ENCODE measurements at places on chromosomes 4 and X.

DNA sequence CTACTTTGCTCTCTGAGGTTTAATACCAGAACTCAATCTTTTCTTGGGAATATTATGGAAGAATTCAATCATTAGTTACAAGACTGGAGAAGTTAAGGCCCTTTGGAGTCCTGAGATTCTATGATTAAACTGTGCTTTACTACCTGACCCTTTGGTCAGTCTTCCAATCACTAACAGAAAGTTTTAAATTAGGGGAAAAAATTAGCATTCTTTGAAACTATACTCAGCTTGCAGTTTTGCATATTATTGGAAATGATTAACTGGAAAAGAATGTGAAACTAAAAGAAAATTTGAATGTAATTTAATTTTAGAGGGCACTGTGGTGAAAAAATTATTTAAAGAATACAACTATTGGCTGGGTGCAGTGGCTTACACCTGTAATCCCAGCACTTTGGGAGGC lies 18.7 kb upstream of the GPR34 start:
- no peak for DNase-seq

DNA sequence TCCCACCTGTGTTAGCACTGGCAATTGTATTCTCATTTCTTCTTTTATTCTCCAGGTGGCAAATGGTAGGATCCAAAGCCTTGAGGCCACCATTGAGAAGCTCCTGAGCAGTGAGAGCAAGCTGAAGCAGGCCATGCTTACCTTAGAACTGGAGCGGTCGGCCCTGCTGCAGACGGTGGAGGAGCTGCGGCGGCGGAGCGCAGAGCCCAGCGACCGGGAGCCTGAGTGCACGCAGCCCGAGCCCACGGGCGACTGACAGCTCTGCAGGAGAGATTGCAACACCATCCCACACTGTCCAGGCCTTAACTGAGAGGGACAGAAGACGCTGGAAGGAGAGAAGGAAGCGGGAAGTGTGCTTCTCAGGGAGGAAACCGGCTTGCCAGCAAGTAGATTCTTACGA lies 176.9 kb downstream of the PTTG2 start:
- DNase-seq: no peak

DNA sequence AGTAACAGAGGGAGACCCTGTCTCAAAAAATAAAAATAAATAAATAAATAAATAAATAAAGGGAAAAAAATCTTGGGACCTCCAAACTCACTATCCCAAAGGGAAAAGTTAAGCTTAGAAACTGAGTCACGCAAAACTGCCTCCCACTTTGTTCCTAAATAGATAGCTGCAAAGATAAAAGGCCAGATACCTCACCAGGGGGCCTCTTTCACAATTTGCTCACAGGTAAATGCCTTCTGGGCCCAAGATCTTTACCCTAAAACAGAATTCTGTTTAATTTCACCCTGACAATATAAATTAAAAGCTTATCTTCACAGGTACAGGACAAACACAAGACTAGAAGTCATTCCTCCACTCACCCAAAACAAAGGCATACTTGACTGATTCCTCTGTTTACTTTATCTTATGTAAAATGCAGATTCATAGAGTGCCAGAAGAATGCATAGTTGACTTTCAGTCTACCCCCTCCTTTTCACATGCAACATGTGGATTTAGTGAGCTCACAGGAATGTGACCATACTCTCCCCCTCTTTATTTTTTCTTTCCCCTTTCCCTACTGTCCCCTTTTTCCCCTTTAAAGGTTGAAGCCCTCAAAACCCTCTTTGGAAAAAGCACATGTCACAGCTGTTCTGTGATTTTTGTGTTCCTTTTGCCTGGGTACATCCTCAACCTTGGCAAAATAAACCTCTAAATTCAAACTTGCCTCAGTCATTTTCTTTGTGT lies 23.4 kb downstream of the ELF2 start:
- DNase-seq: peak; percentile 2

DNA sequence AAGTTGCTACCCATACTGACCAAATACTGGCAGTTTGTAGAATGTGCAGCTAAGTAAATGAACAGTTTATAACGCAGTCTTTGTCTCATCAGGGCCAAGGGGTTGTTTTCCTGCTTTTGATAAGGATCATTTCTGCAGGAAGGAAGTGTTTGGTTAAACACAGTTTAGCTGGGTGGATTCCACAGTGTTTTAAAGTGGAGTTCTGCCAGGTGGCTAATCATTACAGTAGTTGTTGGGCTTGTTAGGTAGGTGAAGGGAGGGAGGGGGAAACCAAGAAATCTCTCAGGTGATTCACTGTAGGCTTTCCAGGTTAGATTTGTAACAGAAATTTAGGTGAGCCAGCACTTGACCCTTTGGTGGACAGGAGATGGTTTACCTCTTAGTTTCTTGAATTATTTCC lies 58.1 kb downstream of the FNIP2 start:
- DNase-seq: no peak

DNA sequence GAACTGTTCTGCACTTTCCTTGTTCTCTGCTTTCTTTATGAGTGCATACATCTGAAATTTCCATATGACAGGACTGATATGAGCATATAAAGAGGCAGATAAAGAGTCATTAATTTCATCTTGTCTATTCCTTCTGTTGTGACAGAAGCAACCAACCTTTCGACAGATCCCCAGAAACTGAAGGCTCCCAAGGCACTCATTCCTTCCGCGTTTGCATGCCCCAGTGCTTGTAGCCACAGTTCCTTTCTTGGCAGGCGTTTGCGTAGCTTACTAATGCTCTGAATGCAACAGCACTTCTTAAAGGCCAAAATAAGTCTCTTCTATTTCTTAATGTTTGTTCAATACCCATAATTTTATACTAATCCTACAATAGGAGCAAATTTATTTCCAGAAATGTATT lies 94.0 kb upstream of the TBL1X start:
- no peak for DNase-seq

DNA sequence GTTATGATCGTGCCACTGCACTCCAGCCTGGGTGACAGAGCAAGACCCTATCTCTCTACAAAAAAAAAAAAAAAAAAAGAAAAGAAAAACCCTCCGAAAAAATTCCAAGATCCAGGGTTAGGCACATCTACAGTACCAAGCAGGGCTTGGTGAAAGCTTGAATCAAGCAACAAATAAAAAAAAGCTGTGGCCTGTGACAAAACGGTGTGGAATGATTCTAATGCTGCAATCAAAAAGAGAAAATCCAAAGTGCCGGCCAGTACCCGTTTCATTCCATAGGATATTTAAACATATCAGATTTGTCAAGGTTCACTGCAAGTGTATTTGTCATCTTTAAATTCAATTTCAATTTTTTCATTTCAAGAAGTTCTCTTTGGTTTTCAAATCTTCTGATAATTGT lies 20.5 kb downstream of the RWDD4 start:
- DNase-seq: peak; percentile 39

- no peak for DNase-seq
Measured at GRCh38 chr4:99811850-99812249, 4.8 kb upstream of the DAPP1 start.

DNA sequence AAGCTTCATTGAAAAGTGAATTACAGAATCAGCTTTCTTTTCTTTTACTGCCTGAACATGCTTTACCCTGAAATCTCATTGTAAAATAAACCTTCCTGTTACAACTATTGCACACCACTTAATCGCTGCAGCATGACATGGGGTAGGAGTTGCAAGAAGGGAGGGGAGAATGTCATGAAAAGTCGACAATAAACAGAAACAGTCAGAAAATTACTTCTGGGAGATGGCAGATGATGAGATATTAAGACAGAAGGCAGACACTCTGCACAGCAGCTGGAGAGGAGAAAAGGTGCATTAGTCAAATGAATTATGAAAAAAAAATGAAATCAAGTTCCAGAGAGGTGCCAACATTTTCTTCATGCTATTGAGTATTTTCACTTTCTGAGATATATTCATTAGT lies 287.7 kb downstream of the PCDH7 start:
- DNase-seq: no peak

DNA sequence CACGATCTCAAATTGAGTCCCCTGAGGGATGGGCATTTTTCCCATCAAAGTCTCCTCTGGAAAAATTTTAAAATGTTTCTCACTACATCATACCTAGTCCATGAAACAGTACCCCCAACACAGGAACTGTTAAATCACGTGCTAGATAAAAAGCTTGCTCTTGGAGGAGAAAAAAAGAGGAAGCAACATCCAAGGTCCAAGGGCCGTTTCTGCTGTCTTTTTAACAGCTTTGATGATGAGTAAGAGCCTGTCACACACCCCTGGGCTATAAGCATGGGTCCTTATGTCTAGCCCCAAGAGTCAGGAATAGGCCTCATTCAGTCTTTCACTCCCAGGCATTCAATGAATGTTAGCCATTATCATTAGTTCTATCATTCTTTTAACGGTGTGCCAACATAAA lies 128.9 kb downstream of the SH3KBP1 start:
- no peak for DNase-seq

GRCh38 chr4:101794806-101795205 lies 4.3 kb downstream of the BANK1 start:
- DNase-seq: no peak
